ENCODE measurements at places on chromosomes 6 and 20.

DNA sequence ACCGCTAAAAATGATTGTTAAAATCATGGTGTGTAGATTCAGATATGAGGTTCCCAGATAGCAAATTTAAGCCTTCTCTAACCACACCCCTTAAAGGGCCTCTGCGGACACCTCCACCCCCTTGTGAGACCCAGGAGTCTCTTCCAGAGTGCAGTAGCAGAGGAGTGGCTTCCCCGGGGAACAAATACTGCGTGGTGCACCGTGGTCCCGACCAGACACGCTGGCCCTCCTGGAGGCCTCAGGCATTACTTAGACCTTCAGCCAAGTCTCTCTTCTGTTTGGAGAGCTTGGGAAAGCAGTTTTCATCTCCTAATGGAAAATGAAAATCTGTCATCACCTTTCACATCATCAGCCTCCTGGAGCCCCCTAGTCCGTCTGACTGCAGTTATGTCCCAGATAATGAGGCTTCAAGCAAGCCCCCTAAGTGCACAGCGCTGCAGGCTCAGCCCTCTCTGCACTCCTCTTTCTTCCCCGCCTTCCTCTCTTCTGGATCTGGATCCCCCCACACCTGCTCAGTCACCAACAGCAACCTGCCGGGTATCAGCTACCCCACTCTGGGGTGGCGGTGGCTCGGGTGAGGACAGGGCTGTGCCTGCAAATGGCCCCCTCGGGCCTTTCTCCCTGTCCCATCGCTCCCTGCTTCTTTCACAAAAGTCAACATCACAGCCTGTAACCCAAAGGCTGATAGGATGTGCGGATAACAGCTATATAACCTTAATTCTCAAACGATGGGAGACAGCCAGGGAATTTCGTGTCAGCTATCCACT lies 58.8 kb upstream of the TAGAP start:
- no peak for DNase-seq

- no peak for DNase-seq
Measured at GRCh38 chr6:55955684-55956083, 80.3 kb upstream of the BMP5 start.

DNA sequence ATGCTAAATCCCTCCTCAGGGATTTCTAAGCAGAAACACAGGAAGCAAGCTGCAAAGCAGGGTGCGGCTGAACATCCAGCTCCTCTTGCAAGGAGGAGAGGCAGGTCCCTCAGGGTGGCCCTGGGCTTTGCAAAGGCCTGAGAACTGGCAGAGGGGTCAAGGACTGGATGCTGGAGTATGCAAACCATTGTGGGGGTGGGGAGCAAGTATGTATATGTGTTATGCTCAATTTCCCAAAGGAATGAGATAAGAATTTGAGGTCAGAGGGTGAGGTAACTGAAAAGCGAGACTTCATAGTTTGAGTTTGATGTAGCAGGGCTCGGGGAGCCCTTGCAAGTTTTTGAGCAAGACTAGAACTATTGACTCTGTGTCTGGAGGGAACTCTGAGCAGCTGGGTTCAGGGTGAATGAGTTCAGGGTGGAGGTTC lies 11.2 kb downstream of the SLC22A2 start:
- no peak for DNase-seq

DNA sequence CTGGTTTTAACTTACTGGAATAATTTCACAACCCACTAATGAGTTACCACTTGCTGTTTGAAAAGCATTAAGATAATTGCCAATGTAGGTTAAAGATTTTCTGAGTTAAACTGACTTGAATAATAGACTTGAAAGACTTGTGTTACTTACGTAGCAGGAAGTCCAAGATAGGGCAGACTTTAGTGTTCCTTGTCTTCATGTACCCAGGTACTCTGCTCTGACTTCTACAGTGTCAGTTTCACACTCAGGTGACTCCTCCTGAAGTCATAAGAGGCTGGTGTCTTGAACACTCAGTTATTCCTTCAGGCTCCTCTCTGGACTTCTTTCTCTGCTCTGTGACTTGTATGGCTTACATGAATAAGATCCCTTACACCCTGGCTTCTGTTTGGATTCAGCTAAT lies 76.3 kb upstream of the SGK1 start:
- no peak for DNase-seq

- DNase-seq, result no peak
Measured at GRCh38 chr6:162951164-162951743, 223.5 kb downstream of the PACRG start.

DNA sequence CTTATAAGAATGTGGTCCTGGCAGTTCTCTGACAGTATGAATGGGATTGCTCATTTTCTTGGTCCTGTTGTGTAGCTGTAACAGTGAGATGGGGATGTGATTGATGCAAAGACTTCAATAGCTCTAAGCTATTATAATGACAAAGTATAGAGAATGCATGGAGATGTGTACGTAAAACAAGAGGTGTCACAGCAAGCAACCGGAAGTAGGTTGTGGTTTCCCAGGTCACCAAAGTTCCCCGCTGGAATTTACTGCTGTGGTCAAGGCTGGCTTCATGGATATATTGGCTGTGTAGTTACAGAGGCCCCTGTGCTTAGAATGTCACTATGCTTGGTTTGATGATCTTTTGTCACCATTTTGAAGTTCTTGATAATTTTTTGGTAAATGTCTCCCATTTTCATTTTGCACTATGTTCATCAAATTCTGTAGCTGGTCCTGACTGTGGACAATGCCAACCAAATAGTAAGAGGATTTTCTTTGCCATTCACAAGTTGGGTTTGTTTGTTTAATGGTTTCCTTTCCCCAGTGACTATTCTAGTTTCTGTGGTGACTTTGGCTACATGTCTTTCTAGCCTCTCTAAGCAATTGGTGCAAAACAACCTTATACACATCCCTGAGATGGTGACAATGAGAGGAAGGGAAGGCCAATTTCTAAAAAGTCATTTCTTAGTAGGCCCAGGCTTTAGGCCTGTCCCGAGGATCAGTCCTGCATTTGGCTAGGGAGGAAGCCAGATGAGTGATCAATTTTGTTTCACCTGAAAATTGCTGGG lies 10.5 kb downstream of the DNAH8 start:
- no peak for DNase-seq

- DNase-seq, result no peak
Measured at GRCh38 chr20:36004045-36004444, 35.7 kb downstream of the CNBD2 start.

- DNase-seq, result no peak
Measured at GRCh38 chr6:15207923-15208322, 37.9 kb upstream of the JARID2 start.

- no peak for DNase-seq
Measured at GRCh38 chr20:48636301-48636700, 191.5 kb downstream of the PREX1 start.

GRCh38 chr6:113591896-113592827 lies 265.0 kb upstream of the MARCKS start:
- DNase-seq, result no peak

- no peak for DNase-seq
Measured at GRCh38 chr6:49649988-49650387, 13.3 kb upstream of the RHAG start.

GRCh38 chr20:32972181-32973076 lies 31.8 kb downstream of the SUN5 start:
- no peak for DNase-seq

GRCh38 chr6:108454356-108454755 lies 106.4 kb upstream of the FOXO3 start:
- no peak for DNase-seq

- no peak for DNase-seq
Measured at GRCh38 chr6:62357835-62358234, 71.8 kb upstream of the KHDRBS2 start.

GRCh38 chr6:34490390-34491090 lies 24.7 kb downstream of the PACSIN1 start:
- DNase-seq, result no peak

DNA sequence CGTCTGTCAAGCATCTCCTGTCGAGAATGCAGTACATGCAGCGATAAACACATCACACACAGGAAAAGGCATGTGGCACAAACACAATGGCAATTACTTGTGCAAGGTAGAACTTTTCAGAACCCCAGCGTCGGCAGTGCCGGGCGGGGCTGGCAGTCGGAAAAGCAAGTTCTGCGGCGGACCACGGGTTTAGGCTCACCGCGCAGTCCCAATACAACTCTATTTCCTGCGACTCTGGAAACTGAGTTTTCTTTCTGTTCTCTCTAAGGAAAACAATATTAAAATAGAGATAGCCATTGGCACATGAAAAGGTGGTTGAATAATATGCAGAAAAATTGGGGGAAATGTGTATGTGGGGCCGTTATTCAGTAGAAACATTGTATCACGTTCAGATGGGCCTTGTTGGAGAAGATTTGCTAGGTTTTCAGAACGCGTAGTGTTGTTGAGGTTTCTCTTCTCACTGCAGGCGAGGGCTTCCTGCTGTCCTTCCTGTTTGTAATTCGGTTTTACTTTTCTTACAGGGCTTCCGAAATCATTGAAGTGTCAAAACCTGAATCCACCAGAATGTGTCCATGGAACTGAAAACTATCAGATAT lies 369.5 kb downstream of the THBS2 start:
- no peak for DNase-seq

GRCh38 chr20:47444584-47444983 lies 57.1 kb upstream of the NCOA3 start:
- DNase-seq, result no peak

- DNase-seq, result no peak
Measured at GRCh38 chr6:45633272-45633908, 255.7 kb upstream of the SUPT3H start.

GRCh38 chr20:870758-871157 lies 37.2 kb downstream of the FAM110A start:
- DNase-seq, result no peak

DNA sequence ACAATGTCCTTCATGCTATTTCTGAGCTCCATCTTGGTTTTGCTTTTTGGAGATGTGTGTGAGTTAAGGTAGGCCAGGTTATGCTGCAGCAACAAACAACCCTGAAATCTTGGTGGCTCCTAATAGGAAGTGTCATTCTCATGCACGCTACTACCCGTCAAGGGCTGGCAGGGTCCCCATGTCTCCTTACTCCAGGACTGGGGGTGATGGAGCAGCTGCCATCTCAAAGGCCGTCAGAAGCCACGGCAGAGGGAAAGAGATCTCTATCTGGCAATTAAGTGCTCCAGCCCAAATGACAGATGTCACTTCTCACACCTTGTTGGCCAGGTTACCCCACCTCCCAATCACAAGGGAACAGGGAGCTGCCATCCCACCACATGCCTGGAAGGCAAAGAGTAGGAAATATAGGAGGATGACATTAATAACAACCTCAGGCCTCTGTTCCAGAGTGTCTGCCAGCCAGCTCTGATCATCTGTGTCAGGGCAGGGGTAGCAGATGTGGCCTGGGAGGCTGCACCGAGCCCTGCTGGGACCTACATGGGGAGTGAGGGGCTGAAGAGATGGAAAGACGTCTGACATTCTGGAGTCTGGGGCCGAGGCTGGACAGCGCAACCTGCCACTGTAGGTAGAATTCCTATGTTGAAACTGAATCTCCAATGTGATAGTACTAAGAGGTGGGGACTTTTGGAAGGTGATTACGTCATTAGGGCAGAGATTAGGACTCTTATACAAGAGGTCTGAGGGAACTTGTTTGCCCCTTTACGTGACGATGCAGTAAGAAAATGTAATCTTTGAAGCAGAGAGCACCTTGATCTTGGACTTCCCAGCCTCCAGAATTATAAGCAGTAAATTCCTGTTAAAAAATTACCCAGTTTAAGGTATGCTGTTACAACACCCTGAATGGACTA lies 4.8 kb upstream of the SDCBP2 start:
- no peak for DNase-seq

DNA sequence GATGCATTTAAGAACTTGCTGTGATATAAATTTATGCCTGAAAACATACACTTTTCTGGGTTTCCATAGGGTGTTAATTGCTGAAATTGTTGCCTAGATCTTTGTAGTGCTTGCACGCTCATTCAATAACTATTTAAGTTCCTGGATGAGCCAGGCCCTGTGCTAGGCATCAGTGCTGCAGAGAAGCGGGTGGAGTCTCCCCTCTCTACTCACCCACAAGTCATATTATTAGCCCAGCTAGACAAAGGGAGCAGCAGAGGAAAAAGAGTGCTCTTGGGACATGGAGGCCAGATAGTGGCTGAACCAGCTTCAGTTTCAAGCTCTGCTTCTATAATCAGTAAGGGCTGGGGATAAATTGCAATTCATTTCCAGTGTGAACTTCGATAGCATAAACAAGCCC lies 329.1 kb downstream of the TFAP2B start:
- DNase-seq, result no peak

- no peak for DNase-seq
Measured at GRCh38 chr6:138520463-138520862, 21.2 kb upstream of the NHSL1 start.

DNA sequence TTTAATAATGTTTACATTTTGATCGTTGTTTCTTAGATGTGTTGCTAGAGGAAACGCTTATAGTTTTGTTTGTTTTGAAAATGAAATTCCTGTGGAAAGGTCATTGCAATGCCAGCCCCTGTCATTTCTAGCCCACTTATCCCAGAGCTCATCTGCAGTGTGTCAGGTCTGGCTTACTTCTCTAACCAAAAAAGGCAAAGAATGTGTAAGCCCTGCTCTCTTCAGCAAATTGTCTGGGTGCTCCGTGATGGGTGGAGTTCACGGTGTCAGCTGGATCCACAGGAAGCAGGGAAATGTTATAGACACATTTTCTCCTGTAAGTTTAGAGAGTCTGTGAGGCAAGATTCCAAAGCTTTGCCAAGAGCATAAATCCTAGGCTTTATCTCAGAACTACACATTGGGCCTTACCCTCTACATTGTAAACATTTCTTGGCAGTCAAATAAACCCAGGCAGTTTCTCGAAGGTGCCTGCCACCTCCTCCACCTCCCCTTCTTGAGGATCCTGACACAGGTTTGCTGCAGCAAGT lies 50.9 kb downstream of the RPRD1B start:
- no peak for DNase-seq

DNA sequence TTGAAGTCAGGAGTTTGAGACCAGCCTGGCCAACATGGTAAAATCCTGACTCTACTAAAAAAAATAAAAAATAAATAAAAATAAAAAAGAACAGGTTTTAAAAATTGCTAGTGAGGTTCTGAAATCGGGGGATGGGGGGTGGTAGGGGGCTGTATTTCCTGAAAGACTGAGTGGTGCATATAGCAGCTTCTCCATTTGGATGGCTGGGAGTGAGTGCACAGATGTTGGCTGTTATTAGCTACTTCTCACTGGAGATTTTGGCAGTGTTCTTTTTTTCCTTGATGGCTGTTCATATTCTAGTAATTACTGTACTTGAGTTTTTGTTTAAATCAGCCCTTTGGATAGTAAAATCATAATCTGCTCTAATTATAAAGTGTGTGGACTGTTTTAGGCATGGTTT lies 79.8 kb downstream of the RTN4IP1 start:
- DNase-seq, result no peak

Data from left ventricle myocardium inferior (tissue), 1 donor.